ENCODE measurements at places on chromosomes 11 and 22.
A peak's percentile ranks its signal among the peaks of the same experiment; 100 is the strongest.

DNA sequence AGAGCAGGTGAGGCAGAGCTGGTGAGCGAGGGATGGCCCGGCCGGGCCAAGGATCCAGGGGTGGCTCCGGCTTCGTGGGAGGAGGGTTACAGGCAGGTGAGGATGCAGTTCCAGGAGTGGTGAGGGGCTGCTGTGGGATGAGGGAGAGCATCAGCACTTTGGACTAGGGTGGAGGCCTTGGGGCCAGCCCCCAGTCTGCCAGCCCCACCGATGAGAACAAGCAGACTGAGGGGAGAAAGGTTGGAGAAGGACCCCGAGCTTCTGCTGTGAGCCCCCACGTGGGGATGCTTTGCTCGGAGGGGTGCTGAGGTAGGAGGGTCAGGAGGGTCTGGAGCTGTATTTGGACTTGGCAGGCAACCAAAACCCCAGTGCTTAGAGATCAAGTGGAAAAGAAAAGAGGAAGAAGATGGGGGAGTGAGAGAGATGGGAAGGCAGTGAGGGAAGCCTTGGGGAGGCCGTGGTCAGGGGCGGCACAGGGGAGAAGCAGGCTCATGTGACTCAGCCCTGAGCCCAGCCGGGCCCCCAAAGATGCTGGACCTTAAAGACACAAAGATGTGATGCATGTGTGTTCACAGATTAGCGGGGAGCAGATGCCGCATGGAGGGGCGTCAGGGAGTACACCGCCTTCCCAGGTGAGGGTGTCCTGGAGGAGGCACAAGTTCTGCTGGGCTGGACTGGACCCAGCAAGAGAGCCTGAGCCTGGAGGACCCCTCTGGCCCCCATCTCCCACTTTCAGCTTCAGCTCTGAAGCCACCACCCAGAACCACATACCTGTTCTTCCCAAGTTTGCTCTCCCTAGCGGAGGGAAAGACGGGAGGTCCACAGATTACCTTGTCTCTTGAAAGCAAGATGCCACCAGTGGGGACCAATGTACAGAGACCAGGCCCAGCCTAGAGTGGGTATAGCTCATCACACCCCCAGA, 91.3 kb downstream of the CDKN1C start:
- no peak for DNase-seq

- DNase-seq = no peak
Measured at GRCh38 chr11:40188848-40189247, 1270.6 kb downstream of the LRRC4C start.

- no peak for DNase-seq
Measured at GRCh38 chr11:112159098-112160065, 4.5 kb downstream of the IL18 start.

- no peak for DNase-seq
Measured at GRCh38 chr22:17114173-17114897, 6.8 kb downstream of the TMEM121B start.

GRCh38 chr11:12769834-12770345, 95.7 kb downstream of the TEAD1 start:
- DNase-seq = peak; percentile 77

DNA sequence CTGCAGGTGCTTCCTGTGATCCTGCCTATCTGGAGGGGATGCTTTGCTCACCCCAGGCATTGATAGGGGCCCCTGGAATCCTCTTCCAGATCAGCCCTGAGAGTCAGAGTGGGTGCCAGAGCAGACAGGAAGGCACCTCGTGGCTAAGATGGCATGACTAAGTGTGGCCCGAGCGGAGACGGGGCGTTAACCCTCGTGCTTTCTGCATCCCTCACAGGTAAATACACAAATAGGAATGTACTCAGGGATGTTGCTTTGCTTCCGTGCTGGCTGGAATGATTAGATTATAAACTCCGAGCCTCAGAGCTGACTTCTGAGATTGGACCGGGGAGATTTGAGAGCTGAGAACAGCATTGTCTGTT, 312.7 kb upstream of the B3GAT1 start:
- DNase-seq = no peak

GRCh38 chr22:17627961-17628405, 566 bp downstream of the ATP6V1E1 start:
- DNase-seq = no peak

DNA sequence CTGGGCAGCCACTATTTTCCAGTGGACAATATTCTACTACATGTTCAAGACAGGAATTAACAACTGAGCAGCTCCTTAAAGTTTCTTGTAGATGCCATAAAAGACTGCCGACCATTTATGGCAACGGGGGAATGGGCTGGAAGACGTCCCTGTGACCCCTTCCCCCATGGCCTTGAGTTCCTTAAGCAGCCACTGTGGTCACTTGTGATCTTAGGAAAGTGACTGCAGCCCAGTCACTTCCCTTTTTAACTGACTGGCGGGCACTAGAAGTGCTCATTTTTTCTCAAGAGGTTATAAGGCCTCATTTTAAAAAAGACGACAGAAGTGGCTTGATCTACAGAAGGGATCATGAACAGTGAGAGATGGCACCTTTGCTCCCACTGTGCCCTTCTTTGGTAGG, 153.2 kb upstream of the NARS2 start:
- no peak for DNase-seq

DNA sequence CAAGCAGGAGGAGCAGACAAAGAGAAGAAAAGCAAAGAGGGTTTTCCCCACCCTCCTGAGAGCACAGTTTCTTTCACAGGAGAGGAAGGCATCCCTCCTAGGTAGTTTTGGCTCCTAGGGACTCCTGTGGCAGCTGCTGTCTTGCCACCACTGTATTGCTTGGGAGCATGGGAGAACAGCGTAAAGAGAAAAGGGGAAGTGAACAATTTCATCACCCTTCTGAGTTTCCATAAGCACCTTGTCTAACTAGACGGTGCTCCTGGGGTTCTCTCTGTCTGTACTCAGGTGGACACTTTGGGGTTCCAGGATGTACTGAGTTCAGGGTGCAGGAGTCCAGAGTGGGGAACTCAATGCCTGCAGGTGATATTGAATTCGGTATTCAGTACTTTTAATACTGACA, 1430.5 kb downstream of the TBC1D22A start:
- no peak for DNase-seq

- no peak for DNase-seq
Measured at GRCh38 chr22:42340829-42341383, 70.5 kb upstream of the TCF20 start.

DNA sequence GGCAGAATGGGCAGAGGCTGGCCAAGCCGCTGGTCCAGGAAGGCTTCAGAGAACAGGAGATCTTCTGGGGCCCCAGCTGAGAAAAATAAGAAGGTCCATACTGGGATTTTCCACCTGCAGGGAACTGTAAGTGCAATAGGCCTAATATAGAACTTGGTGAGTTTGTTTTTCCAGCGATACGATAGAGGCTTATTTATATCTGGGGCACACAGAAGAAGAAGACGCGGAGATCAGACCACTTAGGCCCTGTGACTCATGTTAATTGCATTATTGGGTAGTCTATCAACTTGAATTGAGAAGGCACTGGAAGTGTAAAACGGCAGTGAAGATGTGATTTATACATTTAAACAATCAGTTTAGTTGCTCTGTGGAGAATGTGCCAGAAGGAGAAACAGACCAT, 7.7 kb upstream of the SRSF8 start:
- DNase-seq = no peak

DNA sequence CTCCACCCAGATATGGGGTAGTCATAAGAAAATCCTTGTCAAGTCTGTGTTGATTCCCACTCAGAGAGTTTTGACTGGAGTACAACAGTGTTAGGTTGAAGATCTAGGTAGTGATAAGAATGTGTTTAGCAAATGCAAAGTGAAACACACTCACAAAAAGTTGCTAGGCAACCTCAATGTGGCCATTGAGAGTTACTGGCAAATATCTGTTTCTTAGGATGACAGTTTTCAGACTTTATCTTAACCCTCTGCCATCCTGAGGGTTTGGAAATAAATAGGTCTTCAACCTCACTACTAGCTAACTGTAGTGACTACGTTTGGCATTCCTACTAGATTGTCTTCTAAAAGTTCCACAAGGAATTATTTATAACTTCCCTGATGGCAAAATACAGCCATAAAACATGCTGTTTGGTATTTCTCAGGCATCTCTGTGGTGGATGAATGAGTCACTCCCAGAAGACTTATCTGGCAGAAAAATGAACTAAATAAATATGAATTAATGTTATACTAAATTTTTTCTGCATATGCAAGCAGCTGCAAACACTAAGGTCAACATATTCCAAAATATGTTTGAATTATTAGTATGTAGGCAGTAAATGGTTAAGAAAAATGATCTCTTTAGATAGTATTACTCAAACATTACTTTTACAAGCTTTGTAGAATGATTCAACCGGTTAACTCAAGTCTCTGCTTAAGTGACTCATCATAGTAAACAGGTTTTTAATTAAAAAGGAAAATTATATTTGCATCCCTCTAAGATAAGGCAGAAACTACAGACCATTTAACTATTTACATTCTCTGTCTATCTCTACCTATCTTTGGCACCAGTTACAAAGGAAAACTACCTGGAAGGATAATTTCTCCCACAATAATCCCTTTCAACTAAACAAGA, 17.1 kb upstream of the SYTL2 start:
- peak; percentile 89 for DNase-seq

DNA sequence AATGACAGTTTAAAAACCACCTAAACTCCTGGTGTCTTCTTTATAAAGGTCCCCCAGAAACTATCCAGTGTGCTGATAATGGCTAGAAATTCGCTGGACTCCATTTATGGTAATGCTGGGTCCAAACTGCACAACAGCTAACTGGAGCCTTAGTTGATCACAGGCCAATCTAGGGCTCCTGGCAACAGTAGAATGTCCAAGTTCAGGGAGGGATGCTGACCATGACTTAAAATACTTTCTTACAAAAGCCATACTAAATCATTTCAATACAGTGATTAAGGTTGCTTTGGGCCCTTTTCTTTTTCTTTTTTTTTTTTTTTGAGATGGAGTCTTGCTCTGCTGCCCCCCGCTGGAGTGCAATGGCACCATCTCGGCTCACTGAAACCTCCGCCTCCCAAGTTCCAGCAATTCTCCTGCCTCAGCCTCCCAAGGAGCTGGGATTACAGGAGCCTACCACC, 14.5 kb upstream of the GAB2 start:
- no peak for DNase-seq

GRCh38 chr11:107598225-107599139, 7.5 kb downstream of the ELMOD1 start:
- DNase-seq = peak; percentile 53

GRCh38 chr11:48141475-48142122, 75.0 kb upstream of the OR4B1 start:
- peak; percentile 64 for DNase-seq

GRCh38 chr22:36546932-36547331, 18.0 kb upstream of the EIF3D start:
- DNase-seq = peak; percentile 73

DNA sequence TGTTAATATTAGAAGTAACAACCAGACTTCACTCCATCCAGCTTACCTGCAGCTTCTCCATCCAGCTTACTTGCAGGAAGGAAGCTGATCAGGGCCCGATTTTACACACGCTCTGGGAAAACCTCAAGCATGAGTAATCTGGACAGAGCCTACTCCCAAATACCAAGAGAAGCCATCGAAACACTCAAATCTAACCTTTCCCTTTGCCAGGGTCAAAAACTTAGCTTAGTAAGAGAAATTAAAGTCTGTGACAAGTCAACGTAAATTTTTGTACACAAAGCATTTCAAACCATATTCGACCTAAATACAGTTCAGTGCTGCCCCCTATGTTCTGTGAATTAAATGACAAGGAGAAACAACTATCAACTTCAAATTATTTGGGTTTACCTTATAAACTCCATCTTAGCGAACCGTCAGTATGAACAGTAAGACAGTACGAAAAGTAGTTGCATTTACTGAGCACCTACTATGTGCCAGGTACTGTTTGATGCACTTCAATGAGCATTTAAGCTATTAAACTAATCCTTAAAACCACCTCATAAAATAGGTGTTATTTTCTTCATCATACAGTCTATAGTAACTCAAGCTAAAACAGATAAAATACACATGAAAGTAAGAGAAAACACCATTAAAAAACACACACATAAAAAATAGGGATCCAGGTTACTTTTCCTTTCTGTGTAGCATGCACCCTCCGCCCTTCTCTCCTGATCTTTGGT, 36.9 kb downstream of the ARFGAP3 start:
- peak; percentile 61 for DNase-seq

- DNase-seq = no peak
Measured at GRCh38 chr22:48890693-48891554, 936.7 kb downstream of the BRD1 start.

GRCh38 chr11:111765320-111765983, 737 bp downstream of the PPP2R1B start:
- peak; percentile 29 for DNase-seq

- DNase-seq = no peak
Measured at GRCh38 chr11:109026891-109027489, 362.1 kb downstream of the DDX10 start.

GRCh38 chr22:42078469-42079318, 806 bp upstream of the SMDT1 start:
- DNase-seq = no peak

DNA sequence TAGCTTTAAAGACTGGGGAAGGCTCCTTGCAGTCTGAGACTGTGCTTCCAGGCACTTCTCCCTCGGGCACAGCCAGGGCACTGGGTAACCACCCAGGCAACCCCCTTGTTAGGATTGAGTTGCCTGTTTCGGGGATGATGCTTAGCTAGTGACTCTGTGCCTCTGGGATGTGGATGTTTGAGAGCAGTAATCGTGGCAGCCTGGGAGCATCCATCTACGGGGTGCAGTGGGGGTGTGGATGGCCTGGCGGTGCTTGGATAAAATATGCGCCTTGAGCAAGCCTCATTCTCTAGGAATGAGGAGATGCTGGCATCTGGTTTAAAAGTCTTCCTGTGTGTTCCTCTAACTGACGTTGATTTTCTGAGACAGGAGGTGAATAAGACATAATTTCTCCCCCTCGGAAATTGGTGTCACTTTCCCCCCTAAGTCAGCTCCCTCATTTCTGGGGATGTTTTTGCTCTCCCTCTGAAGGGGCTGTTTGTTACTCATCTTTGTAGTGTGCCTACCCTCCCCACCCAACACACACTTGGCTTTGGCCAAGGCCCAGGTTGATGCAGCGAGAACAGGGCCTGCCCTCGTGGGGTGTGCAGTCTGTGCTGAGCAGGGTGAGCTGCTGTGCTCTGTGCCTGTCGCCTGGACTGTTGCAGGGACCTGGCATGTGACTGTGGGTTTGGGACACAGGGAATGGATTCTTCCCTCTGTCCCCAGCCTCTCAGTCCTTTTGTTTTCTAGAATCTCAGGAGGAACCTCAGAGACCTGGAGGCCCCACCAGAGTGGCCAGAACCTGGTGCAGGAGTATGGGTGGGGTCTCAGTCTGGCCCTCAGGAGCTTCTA, 2.0 kb downstream of the GNAZ start:
- DNase-seq = peak; percentile 35

- DNase-seq = peak; percentile 43
Measured at GRCh38 chr11:132858223-132858622, 674.1 kb downstream of the OPCML start.

GRCh38 chr11:11966354-11966741, 42.1 kb downstream of the DKK3 start:
- DNase-seq = no peak

Measured in AG08395 (cell line).